ENCODE measurements at places on chromosomes 3 and 15.

DNA sequence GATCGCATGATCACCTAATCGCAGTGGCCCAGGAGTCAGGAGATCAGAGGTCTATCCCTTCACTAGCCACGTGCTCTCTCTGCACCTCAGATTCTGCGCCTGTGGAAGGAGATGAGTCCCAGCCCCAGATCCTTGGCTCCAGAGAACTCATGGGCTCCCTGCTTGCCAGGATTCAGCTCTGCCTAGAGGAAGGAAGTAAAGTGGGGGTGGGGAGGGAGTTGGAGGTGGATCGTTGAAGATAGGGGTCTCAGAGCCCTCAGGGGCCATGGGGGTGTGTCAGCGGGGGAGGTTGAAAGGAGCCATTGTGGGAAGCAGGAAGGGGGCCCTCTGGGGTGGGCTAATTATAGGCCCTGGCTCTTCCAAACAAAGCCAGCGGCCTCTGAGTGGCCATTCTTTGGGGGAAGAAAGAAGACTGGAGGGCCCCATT, 11.3 kb upstream of the STRA6 start:
- H3K36me3 ChIP-seq, result no peaks in the 10 kb centered on the region
- no peaks in the 10 kb centered on the region for H3K27me3 ChIP-seq
- no peak overlapping the region for H3K27ac ChIP-seq
- H3K4me3 ChIP-seq, result no peak overlapping the region
- no peak for DNase-seq

DNA sequence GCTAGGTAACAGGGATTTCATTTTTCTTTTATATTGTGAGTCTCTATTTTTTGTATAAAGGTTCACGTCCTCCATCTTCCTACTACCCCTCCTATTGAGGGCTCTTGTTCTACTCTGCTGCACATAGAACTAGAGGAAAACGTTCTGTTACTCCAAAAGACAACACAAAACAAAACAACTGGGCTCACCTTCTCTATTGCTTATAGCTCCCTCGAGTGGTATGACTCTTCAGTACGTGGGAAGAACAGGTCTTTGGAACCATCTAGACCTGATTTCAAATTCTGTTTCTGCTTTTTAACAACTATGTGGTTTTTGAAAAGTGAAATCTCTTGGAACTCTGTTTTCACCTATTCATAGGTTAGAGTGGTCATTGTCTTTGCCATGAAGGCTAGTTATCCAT, 515.3 kb downstream of the SOX2 start:
- H3K27me3 ChIP-seq, result no peaks in the 10 kb centered on the region
- H3K4me1 ChIP-seq, result no peaks in the 10 kb centered on the region
- H3K4me3 ChIP-seq, result no peak overlapping the region
- DNase-seq, result no peak
- H3K36me3 ChIP-seq, result no peaks in the 10 kb centered on the region

DNA sequence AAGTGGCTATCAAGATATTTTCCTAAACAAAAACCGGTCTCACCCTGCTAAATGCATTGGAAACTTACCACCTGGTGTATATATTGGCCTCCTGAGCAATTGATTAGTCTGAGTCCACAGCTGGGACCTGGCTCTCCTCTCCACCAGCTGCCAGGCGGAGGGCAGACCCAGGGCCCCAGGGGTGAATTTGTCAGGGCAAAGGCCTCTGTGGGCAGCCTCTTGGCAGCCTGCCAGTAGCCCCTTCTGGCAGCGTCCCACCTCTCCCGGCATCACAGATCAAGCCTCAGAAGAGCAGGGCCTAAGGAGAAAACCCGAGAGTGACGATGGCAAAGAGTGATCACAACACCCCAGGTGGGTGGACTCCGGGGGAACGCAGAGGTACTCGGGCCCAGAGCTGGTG, 43.0 kb upstream of the IDH2 start:
- no peak overlapping the region for H3K27ac ChIP-seq
- H3K36me3 ChIP-seq, result no peaks in the 10 kb centered on the region
- H3K4me3 ChIP-seq, result no peak overlapping the region
- H3K4me1 ChIP-seq, result no peaks in the 10 kb centered on the region
- H3K27me3 ChIP-seq, result no peaks in the 10 kb centered on the region

- no peak for DNase-seq
- H3K4me1 ChIP-seq, result no peaks in the 10 kb centered on the region
- no peak overlapping the region for H3K27ac ChIP-seq
- H3K4me3 ChIP-seq, result no peak overlapping the region
- H3K27me3 ChIP-seq, result no peaks in the 10 kb centered on the region
Measured at GRCh38 chr3:139617672-139618268, 60.0 kb downstream of the NMNAT3 start.

Data from ascending aorta (tissue), 2 donors.